Nephron progenitor cell (in vitro differentiated cells): ENCODE measurements at places on chromosomes 12 and 14.
A peak's percentile ranks its signal among the peaks of the same experiment; 100 is the strongest.

GRCh38 chr12:13125996-13126395 lies 22.5 kb upstream of the GSG1 start:
- no peak for DNase-seq

GRCh38 chr12:100128512-100128908 lies 14.2 kb downstream of the BLTP3B start:
- peak; percentile 14 for DNase-seq

GRCh38 chr14:79734656-79735055 lies 476.6 kb downstream of the DIO2 start:
- no peak for DNase-seq

DNA sequence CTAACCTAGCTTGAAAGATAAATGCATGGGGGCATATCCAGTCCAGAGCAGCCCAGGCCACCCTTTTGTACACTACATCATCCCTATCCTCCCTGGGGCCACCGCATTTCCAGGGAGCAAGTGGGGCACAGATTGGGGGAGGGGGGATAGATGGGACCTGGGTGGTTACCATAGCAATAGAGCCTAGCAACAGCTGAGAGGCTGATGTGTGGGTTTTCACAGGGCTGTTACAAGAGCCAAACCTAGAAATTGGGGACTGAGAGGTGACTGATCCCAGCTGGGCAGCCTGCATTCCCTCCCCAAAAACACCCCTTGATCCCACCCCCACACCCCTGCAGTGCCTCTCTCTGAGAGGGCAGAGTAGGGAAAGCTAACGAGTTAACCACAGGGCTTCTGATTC lies 3.7 kb upstream of the ZNF384 start:
- no peak for DNase-seq

DNA sequence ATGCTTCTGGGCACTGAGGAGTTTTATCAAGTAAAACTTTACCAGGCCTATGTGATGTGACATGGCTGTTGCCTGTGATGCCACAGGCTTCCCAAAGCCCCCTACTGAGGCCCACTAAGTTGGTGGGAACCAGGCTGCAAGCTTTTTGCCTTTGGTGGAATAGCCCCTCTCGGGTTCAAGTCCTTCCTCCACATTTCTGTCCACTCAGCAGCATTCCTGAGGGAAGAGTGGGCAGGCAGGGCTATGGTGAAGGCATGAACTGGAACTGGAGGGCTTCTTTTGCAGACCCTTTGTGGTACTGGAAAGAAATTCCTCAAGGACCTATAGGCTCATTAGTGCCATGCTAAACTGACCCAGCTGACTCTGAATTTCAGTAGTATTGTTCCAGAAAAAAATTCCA lies 48.5 kb downstream of the WDR20 start:
- no peak for DNase-seq

DNA sequence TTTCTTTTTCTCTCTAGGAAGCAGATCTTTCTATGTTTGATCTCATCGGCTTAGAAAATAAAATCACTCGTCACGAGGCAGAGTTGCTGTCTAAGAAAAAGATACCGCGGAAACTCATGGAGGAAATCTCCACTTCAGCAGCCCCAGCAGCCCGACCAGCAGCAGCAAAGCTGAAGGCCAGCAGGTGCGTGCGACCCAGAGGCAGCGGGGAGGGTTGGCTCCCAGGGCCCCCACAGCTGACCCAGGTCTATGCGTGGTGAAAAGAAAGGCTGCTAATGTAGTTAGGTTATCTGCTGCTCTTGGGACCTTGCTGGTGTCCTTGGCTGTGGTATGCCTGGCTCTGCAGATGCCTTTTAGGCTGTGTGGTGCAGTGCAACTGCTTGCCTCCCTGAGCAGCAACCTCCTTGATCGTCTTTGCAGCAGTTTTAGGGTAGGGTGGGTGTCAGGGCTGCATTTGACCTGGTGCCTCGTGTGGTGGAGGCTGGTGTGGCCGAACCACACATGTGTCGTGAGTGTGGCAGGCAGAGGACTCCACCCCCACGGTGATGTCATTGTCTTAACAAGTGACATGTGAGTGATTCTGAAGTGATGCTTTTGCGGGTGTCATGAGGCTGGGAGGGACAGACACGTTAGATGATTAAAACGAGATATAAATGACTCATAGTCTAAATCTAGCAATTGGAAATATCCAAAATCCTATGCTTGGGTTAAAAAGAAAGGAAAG lies 68.6 kb downstream of the EP400 start:
- no peak for DNase-seq
